DMS53 (cell line): ENCODE measurements at places on chromosomes 2 and 18.
A peak's percentile ranks its signal among the peaks of the same experiment; 100 is the strongest.

GRCh38 chr2:165070076-165070475 lies 114.8 kb upstream of the SLC38A11 start:
- DNase-seq, result peak; percentile 21

DNA sequence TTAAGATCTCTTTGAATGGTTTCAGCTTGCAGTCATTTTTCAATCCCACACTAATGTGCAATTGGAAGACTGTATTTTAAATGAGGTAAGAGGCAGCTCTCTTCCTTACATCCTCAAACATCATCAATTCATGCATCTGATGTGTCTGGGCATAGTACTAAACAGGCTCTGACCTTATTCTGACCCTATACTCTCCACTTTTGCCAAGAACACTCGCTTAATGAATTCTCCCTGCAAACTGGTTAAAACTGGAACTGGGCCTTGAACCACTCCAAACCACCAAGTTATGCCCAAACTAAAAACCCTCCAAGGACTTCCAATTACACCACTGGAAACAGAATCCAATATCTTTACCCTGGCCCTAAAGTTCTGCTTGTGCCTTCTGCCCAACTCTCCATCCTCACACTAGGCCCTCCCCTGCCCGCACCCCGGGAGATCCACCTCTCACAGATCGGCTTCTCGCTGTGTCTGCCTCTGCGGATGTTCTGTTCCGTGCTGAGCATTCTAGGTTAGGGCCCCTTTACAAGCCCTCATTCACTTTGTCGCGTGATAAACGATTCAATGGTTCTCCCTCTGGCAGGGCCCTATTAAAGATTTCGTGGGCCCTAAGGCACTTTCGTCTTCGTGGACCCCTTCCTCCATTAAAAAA lies 1.2 kb downstream of the M1AP start:
- no peak for DNase-seq

GRCh38 chr2:39546937-39547336 lies 109.9 kb upstream of the MAP4K3 start:
- peak; percentile 8 for DNase-seq

- DNase-seq, result peak; percentile 11
These were observed 31.0 kb upstream of the GREB1 start for GRCh38 chr2:11502740-11503292.

GRCh38 chr18:35905436-35905835 lies 67.0 kb upstream of the RMP24 start:
- DNase-seq, result no peak

GRCh38 chr2:174697255-174697654 lies 67.0 kb downstream of the CHRNA1 start:
- peak; percentile 89 for DNase-seq

DNA sequence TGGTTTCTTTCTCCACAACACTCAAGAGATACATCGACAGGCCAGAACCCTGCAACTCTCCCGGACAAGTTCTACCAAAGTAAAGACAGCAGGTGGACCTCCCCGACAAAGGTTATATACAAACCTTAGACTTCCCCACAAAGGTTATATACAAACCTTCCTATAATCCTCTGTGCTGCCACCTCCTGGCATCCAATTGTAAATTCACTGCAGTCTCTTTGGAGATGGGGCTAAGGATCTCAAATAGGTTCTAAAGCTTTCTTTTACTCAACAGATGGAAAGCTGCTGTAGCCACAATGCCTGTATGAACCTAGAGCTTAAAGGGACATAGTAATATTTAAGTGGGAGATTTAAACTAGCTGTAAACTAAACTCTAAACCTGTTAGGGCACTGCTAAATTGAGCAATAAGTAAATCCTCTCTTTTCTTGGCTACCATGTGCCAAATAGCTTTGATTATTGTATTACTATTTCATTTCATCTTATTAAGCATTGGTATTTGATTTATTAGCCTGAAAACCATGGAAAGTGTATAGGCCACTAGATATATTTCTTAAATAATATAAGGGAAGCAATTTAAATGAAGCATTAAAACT lies 9.8 kb upstream of the MREG start:
- peak; percentile 78 for DNase-seq

GRCh38 chr2:47060652-47061170 lies 94.4 kb downstream of the STPG4 start:
- DNase-seq, result no peak

DNA sequence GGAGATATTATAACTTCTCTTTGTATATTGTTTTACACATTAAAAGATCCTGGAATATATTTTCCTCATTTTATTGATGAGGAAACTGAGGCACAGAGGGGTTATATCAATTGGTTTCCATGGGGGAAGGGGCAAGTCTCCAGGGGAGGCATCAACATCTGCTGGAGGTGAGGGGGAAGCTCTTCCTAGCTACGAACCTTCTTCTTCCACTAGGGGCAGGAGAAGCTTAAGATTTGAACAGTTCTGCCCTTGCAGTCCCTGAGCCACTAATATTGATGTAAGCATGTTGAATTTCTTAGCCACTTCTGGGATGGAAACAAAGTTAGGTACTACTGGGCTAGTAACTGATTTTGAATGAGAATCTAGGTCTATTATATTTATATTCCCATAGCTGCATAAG lies 140.1 kb upstream of the AQP4 start:
- peak; percentile 45 for DNase-seq

DNA sequence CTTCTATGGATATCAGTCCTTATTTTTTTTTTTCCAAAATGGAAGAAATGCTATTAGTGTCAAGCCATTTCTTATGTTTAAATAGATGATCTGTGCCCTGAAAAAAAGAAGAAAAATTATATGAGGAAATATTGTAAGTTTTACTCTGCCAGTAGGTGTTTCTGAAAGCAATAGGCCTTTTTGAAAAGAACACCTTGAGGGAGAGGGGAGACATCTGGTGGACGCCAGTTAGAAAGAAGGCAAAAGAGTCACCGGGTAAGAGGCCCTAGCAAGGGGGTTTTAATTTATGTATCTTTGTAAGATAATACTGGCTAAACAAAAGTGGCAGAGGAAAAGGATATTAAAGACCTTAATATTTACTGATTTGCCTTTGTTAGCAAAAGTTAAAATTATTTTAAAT lies 56.1 kb downstream of the DYNAP start:
- peak; percentile 88 for DNase-seq

- DNase-seq, result no peak
These were observed 182.5 kb downstream of the ANKRD44 start for GRCh38 chr2:197128126-197128525.

DNA sequence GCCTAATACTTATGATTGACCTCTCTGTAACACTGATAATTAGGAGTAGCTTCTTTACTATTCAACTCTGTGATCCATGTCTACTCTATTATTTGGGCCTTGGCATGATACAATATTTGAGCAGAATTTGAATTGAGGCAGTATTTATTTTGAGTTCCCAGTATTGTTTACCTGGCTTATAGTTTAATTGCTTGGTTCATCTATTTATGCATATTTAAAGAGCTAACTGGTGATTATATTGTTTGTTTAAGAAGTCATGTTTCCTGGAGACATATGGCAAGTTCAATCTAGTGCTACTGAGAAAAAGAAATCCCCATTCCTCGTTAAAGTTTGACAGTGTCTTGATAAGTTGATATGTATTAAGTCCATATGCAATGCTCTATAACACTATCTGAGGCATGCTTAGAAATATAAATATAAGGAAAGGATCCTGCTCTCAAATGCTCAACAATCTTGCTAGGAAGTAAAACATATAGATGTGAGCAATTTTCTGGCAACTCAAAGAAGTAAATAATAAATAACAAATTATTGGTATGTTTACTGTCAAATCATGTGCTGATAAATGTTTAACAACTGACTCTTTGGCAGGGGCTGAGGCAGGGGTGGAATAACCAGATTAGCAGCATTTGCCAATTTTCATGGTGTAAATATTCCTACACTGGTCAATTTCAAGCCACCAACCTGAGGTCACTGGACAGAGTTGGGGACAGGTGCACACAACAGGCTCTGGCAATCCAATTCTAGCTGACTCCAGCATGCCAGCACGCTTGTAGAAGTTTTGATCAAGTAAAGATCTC lies 430.2 kb upstream of the PIK3C3 start:
- DNase-seq, result no peak

GRCh38 chr2:119248311-119248710 lies 24.7 kb downstream of the STEAP3 start:
- DNase-seq, result no peak

- DNase-seq, result no peak
These were observed 392.4 kb downstream of the ZNF516 start for GRCh38 chr18:76102626-76103025.

DNA sequence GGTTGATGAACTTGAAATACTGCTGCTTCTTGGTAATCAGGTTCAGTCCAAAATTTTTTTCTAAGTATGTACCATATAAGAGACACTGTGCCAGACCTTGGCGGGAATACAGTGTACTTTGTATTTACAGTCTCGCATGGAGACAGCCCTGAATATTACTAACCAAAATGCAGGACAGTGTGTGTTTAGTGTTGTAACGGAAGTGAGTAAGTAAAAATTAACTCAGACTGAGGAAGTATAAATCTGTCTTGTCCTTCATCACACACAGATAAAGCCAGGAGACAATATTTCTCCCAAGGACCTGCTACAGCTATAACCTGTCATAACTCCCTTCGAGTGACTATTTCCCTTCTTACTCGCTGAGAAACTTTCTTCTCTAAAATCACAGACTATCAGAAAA lies 76.9 kb downstream of the ACTR3 start:
- DNase-seq, result peak; percentile 15

GRCh38 chr18:69008538-69008937 lies 210.7 kb downstream of the CCDC102B start:
- no peak for DNase-seq

DNA sequence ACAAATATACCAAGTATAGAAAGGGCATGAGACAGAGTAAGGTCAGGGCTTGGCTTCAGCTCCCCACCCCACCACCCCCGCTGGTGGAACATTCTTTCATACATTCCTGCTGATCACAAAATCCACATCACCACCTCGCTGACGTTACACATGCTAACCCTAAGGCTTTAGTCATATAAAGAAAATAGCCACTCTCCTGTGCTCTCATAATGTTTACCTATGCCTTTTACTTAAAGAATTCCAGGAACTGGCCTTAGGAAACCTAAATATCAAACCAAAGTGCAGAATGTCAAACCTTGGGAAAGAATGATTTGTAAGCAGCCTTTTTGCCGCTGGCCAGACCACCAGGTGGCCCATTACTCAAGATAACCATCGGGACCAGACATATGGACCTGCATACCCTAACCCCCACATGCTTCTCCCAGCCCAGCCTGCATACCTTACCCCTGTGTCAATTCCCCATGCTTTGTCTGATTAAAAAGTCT lies 136.3 kb upstream of the SLC39A10 start:
- DNase-seq, result no peak

DNA sequence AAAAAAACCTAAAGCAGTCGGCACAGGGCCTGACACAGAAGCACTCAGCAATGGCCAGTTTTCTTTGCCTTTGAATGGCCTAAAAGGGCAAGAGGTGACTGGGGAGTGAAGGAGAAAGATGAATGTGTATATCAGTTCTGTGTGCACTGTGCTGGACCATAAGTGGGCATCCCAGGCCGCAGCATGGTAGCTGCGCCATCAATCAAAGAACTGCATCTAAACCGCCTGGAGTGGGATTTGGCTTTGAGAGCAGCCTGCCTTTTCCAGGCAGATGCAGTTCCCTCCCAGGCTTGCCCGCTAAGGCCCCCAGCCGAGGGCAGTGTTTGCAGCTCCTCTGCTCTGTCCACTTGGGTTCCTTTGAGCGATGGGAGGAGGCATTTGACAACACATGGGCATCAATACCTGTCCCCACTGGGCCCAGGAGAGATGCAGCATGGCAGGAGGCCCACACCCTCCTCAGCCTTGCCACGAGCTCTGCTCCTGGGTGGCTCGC lies 144.1 kb downstream of the FAM210A start:
- no peak for DNase-seq

DNA sequence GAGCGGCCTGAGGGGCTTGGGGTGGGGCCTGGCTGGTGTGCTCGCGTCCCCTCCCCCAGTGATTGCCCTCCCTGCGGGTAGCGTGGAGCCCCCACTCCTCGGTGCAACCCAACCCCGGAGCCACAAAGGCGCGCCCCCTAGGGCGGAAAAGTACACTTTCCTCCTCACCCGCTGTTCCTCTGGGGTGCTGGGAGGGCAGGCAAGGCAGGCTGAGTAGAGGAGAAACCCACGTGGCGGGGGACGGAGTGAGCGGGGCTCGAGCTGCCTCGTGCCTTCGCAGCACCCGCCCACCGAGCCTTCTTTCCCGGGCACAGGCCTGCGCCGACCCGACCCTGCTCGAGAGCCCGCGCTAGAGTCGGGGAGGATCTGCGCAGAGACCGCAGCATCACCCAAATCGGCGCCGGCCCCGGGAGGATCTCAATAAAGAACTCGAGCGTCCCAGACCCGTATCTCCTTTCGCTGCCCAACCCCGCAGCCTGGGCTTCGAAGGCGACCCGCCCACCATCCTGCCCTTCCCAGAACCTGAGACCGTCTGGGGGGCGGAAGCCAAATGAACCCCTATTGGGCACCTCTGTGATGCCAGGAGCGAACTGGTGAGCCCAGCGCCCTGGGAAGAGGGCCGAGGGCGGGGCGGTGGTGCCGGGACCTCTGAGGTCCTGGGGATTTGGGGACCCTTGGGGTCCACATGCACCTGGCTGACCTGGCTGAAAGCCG lies 1.5 kb downstream of the UCN start:
- peak; percentile 55 for DNase-seq

DNA sequence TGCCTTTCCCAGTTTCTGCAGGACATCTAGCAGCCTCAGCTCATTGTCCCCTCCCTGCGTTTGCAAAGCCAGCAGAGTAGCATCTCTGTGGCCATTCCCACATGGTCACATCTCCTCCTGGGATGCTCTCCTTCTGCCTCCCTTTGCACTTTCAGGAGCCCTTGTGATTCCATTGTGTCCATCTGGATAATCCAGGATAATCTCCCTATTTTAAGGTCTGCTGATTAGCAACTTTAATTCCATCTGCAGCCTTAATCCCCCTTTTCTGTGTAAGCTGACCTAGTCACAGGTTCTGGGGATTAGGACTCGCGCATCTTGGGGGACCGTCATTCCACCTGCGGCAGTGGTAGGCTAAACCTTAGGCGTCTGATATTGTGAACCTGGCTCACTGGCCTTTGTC lies 70.7 kb downstream of the NEDD4L start:
- no peak for DNase-seq

DNA sequence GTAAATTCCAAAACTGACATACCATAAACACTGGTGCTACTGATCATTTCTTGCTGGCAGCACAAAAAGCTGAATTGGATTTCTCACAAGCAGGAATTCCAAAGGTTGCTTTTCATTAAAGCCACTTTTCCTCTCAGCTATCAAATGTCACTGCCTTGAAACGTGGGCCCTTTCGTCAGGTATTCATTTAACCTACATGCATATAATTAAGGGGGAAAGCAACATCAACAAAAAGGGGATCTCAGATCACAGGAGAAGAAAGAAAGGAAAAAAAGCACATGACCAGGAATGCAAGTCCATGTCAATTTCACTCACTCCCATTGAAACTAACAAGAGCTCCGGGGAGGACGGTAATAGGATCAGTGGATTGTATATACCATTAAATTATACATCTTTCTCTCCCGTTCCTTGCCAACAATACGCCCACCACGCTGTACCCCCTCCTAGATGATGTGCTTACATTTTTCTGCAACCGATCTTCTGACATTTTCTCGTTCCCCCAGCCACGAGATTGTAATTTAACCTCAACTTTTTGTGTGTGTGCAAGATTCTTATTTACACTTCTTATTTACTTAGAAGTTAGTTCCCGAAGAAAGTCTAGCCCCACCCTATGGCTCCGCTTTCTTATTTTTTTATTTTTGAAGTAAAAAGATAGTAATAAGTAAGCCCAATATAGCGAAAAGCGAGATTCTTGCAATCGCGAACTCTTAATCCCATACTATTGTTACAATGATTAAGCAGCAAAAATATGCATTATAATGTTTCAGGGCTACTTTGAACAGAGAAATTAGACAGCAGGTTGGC lies 725 bp downstream of the FIGN start:
- peak; percentile 59 for DNase-seq

- peak; percentile 79 for DNase-seq
These were observed 1.5 kb downstream of the EPAS1 start for GRCh38 chr2:46298522-46299353.
